ENCODE measurements at places on chromosomes 5 and 9. TPM values are rescaled to one million over a fixed set of nuclear protein-coding genes. Genes with fewer than 3 reads are reported as not detected.

DNA sequence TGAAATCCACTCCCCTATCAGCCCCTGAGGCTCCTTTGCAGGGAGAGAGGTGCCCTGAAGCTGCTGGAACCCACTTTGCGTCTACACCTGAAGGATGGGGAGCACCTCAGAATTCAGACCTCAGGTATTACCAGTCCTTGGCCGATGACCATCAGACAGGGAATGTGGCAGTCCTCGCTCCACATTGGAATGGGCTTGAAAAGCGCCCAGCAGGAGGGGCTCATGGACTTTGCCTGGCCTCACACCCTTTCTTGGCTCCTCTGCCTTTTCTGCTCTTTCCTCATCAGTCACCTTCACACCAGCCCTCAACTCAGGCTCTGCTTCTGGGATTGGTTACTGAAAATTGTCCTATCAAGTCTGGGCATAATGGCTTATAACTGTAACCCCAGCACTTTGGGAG lies 83.9 kb downstream of the BARX1 start:
- no peak for DNase-seq

DNA sequence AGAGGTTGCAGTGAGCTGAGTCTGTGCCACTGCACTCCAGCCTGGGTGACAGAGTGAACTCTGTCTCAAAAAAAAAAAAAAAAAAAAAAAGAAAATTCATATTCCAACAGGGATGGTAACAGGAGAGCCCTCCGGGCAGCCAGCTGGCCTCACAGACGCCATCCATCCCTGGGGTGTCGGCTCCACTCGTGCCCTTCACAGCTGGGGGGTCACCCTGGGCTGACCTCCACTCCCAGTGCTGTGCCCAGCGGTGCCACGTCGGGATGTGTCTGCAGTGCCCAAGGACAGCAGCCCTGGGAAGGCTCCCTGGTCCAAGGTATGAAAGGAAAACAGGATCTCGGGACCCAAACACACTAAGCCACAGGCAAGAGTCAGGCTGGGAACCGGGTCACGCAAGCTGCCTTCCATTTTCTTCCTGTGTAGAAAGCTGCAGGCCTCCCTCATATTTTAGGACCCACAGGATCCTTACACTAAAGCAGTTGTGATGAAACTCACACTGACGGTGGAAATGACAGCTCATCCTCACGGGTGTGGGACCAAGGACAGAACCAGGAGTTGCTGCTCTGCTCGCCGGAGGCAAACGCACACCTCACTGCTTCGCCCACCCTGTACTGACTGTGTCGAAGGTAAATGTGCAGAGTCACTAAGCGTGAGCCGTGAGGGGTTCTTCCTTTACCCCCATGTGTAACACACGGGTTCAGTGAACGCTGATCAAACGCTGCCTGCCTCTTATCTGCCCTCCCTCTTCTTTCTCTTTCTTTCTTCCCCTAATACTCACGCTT lies 5.3 kb downstream of the SLC12A7 start:
- no peak for DNase-seq

Gene ADRA1B
- total RNA-seq, result 46.5 TPM

Gene NUTM2F
- not detected for total RNA-seq

Gene CDKN2B-AS1
- total RNA-seq, result not detected

Gene PTGS1
- total RNA-seq, result not detected

DNA sequence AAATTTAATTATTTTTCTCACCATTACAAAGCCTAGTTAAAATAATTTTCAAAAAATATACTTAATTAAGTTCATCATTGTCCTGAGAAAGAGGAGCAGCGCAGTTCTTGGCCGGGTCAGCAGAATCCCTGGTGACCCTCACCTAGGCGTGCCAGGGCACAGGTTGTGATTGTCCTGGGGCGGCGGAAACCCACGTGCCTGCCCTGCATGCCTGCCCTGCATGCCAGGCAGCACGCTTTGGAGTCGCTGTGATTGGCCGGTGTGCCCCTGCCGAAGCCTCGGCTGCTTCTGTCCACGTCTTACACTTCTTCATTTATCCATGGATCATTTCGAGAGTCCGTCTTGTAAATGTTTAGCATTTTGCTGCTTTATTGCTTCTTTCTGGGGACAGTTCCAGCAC lies 25.6 kb downstream of the SLC12A2 start:
- DNase-seq, result peak; percentile 42

GRCh38 chr5:25444697-25445096 lies 799.9 kb upstream of the CDH10 start:
- DNase-seq, result no peak

Measured in G401 (cell line).